ENCODE measurements at places on chromosomes 7 and 10.

GRCh38 chr7:44912775-44913347 lies 27.5 kb upstream of the PURB start:
- DNase-seq = peak; percentile 59

DNA sequence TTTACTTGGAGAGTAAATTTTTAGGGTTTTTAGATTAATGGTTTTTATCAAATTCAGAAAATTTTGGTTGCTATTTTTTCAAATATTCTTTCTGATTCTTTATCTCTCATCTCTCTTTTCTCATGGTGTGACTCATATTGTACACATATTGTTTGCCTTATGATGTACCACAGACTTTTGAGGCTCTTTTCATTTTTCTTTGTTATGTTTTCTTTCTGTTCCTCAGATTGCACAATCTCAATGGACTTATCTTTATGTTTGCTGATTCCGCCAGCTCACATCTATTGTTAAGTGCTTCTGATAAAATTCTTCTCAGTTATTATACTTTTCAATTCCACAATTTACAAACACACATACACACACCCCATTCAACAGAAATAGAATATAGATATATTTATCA lies 168.2 kb upstream of the IGFBP3 start:
- DNase-seq = peak; percentile 17

GRCh38 chr10:67045404-67045803 lies 119.6 kb downstream of the LRRTM3 start:
- DNase-seq = no peak

DNA sequence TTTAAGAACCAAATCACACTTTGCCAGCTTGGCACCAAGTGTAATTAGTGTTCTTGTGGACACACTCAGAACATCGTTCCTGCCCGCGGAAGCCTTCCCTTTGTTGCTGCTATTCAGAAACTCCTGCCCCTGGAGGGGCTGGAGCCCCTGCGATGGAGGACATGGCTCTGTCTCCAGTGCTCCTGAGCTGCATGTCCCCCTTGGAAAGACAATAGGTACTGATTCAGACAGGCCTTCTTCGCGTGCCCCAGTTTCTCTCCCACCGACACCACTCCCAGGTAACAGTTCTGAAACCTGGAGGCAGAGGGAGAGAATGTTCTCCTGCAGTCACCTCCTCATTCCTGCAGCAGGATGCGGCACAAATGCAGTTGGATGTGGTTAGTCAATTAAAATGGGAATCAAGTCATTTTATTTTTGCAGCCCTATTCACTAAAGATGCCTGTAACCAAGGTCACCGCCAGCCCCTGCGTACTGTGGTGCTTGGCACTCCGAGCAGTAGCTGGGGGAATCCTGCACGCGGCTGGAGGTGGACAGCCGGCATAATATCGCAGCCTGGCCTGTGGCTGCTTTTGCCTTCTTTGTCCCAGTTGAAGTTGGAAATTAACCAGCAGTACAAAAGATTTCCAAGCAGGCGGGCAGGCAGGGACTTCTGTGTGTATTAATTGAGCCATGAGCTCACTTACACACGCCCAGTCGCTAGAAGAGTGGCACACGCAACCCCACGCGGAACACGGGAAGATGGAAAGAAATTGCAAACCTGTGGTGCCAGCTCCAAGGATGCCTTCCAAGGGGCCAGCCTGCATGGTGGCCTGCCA lies 205.7 kb downstream of the EBF3 start:
- DNase-seq = no peak

GRCh38 chr7:127158659-127159058 lies 94.1 kb downstream of the GRM8 start:
- DNase-seq = peak; percentile 1

- DNase-seq = peak; percentile 86
These were observed 29.8 kb downstream of the C10orf67 start for GRCh38 chr10:23314835-23315239.

DNA sequence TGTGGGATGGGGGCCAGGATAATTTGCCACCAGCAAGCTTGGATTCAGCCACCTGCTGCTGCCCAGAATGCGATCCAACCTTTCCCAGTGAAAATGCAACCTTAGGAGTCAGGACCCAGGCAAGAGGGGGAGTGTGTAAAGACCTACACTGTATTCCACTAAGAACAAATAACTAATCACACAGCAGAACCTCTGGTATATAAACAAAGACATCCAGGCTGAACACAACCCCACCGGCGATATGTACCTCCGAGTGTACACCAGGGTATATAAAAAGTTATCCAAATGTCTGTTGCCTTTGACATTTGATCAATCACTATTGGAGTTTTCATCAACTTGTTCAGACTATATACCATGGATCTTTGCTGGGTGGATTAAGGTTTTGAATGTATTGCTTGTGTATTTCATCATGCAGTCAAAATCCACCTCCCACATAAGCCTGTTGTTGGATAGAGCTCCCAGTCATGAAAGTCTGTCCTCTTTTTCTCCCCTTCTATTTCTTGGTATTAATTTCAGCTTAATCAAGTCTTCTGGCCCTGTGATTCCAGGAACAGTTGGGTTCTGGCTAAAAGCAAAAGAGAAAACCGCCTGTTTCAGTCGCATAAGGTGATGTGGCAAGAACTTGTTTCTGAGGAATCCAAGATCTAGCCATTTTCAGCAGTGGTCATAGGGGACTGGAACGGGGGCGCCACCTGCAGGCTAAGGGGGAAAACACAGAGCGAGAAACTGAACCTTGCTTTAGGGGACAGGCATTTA lies 290.7 kb downstream of the CCDC3 start:
- DNase-seq = peak; percentile 73

- DNase-seq = no peak
These were observed 221.8 kb downstream of the HPSE2 start for GRCh38 chr10:99013885-99014284.

GRCh38 chr10:128073890-128074289 lies 52.3 kb downstream of the MKI67 start:
- DNase-seq = no peak

GRCh38 chr7:154720016-154720415 lies 282.9 kb downstream of the PAXIP1 start:
- DNase-seq = no peak

DNA sequence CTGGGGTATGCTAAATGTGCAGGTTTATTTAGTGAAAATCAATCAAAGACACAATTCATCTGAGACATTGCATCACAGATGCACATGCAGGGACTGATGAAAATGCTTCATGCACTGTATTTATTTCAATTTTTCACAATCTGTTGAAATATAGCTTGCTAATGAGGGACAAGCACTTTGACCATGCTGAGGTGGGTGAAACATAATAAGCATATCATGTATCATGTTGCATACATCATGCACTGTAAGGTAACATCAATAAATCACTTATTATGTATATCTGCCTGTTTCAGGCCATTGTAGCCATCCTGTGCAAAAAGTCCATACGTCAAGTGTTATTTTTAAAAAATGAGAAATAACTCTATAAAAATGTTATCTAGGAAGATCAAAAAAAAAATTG lies 426.9 kb upstream of the PCDH15 start:
- DNase-seq = no peak

DNA sequence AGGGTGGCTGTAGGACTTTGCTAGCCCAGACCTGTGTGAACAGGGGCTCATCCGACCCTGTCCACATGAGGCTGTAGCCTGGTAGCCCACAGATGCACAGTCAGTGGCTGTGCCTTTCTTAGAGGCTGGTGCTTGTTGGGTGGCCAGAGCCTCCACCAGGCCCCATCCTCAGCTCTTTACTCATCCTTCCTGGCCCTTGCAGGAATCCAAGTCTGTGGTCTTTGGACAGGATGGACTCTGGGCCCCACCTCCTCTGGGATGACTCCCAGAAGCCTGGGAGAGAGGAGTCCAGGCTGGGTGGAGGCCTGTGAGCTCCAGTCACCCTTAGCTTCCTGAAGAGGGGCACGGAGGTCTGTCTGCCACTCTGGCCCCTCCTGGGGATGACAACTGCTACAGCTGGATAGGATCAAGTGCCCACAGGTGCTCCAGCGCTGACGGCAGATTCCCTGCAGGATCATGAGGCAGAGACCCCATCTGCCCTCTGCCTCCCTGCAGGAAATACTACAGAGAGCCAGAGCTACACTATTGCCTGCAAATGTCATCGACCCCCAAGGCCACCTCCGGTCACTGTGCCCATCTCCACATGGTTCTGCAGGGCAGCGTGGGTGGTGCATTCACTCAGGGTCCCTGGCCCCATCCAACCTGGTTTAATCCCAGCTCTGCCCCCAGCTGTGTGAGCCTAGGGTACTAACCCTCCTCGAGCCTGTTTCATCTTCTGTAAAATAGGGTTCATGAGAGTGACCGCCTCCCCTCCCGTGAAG lies 114.5 kb downstream of the PTPN20 start:
- DNase-seq = no peak

- no peak for DNase-seq
These were observed 3.1 kb upstream of the ARID5B start for GRCh38 chr10:61898435-61898778.

DNA sequence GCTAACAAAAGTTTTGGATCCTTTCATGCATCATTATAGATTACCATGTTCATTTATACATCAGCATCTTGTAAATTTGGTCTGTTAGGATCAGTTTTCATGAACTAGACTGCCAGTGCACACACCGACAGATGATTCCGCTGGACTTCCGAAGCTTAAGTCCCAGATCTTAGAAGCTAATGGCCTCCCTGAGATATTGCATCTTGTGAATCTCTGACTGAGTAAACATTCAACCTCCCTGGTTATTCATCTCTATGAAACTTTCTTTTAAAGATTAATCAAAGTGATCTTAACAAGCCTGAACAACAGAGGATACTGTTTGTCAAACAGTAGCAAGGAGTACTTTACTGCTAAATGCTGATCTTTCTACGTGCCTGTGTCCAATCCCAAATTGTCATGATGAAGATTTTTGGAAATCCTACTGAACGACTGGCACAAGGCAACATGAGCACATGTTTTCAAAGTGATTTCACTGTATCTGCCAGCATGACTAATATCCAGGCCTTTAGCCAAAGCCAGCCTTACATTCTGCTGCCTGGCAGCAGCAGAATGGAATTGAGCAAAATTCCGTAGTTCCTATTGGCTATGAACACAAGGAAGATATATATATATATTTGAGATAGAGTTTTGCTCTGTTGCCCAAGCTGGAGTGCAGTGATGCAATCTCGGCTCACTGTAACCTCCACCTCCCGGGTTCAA lies 91.3 kb upstream of the ANK3 start:
- peak; percentile 98 for DNase-seq

DNA sequence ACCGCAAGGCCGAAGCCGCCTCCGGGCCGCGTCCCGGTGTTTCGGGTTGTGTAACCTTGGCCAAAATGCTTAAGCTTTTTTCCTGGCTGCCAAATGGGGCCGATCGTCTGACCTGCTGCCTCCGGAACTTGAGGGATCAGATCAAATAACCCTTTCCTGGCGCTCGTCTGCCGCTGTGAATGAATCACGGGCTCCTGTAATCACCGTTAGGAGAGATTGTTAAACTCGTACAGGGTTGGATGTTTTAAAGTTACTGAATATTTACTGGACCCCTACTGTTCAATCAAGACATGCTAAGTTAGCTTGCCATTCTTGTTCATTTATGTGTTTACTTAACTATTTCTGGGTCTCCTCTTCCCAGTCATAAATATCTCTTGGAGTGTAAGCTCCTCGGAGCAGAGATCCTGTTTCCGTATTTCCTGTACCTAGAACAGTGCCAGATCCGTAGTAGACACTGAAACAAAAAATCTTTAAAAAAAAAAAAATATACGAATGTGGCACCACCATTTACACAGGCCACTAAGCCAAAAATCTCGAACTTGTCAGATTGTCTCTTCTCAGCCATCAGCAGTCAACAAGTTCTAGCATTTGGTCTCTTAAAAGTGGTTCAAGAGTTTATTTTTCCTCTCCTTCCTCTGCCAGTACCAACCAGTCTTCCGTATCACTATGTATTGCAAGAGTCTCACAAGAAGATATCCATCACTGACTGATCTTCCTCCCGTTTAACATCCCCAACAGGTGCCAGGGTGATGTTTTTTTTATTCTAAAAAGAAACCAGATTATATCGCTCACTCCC lies 650 bp upstream of the TM9SF3 start:
- peak; percentile 74 for DNase-seq
